ENCODE measurements at places on chromosomes 11 and 22.

DNA sequence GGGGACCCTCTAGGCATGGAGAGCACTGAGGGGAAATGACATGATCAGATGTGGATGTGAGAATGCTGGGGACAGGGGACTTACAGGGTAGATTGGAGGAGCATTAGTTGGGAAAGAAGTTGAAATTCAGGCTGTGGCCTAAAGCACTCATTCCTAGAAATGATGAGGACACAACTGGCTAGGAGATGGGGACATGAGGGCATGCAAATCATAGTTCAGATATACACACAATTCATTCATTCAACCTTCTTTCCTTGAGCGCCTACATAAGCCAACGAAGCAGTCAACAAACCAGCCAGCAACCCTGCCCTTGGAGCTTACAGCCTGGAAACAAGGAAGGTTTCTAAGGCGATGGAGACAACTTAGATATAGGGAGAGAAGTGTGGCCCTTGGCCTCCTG is 14.2 kb downstream of the CSF2RB start:
- no peak for DNase-seq

- no peak for DNase-seq
These were observed 1017.0 kb upstream of the CNTN5 start for GRCh38 chr11:98003606-98004371.

GRCh38 chr11:24247846-24248245 is 249.0 kb upstream of the LUZP2 start:
- no peak for DNase-seq

DNA sequence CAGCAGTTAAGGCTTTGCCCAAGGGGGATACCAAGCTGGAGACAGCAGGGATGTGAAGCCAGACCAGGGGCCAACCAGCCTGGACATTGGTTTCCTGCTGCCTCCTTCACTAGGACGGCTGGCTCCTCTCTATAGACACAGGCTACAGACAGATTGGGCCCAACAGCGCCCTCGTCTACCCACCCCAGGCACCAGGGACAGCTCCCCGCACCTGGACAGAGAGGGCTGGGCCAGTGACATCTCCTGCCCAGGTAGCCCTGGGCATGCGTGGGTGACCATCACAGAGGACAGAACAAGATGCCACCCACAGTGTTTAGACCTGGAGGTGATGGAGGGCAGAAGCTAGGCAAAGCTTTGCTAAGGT is 1.2 kb downstream of the DKK3 start:
- DNase-seq: no peak

DNA sequence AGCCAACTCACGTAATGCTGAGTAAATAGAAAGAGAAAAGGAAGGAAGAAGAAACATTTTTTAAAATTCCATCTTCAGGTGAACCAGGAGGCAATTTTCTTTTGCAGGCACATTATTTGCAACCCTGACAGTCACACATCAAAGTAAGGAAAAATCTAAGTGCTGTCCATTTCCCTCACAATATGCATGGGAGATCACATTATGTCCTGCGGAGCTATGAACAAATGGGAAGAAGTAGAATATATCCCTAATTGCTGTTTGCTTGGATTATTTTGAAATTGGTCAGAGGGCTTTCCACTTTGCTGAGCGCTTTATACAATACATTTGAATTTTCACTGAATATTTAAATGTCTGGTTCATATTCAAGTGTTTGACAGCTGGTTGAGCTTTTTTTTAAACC is 133.8 kb upstream of the API5 start:
- no peak for DNase-seq

DNA sequence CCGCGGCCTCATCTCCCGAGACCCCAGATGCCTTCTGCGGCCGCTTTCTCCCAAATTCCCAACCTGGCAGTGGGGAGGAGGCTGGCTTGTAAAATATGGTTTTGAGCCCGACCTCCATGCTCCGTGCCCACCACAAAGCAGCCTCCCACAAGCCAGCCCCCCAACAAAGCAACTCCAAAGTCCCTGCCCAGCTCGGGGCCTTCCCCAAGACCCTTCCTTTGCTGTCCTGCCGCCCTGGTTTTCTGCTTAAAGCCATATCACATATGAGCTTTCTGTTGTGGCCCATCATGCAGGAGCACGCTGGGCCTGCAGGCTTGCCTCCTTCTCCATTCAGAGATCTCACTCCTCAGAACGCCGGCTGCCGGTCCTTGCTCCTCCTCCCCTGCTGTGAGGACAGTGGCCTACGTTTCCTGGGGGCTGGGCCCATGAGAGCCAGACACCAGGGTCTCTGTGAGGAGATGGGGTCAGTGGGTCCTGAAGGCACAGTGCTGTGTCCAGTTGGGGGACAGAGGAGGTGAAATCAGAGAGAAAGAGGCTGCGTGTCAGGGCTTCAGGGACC is 680.0 kb downstream of the BRD1 start:
- DNase-seq: no peak

GRCh38 chr11:21986361-21986760 is 206.5 kb upstream of the ANO5 start:
- DNase-seq: no peak

GRCh38 chr11:84333221-84333620 is 1047.1 kb upstream of the CCDC90B start:
- no peak for DNase-seq

- DNase-seq: no peak
These were observed 18.1 kb downstream of the TBC1D10A start for GRCh38 chr22:30308518-30309230.

GRCh38 chr11:134272381-134273316 is 3.5 kb upstream of the GLB1L3 start:
- no peak for DNase-seq

DNA sequence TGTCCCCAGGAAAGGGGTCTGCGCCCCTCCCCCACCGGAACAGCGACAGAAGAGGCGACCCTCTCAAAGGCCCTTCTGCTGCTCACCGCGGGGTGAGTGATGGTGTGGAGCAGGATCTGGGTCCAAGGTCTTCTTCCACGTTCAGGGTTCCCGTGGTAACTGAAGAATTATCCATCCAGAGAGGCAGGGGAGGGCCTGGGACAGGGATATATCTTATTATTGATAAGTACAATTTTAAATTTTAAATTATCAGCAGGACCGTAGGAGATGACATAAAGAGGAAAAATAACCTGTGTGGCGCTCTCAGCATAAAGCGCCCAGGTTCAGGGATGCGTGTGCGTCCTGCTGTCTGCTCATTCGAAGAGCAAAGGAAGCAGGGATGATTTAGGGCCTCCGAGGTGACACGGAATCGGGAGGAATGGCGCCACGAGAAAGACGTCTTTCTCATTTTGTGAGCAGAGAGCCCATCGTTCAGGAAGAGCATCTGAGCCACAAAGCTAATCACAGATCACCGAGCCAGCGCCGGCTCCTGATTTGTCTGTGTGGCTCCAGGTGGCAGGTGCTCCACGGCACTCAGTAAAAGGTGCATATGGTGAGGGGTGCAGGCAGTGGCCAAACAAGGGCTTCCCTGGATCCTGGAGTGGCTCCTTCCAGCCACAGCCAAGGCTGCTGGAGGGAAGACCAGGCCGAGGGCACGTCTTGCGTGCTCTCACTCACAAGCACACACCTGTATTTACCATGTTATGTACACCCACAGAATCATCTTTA is 19.3 kb downstream of the KRTAP5-5 start:
- no peak for DNase-seq

DNA sequence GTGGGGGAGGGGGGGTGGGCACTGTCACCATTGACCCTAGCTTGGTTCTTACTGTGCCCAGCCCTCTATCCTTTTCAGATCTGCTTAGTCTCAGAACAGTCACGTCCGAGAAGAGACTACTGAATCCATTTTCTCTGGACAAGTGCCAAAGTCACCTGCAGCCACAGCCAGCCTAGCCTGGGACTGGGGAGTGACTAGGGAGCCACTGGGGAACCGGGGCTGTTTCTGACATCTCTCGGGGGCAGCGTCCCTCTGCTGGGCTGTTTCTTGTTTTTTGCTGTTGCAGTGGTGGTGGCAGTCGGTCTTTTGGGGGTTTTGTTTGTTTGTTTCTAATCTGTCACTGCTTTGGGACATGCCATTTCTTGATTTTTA is 8.7 kb downstream of the SLC37A2 start:
- no peak for DNase-seq

GRCh38 chr11:123523539-123523938 is 93.5 kb downstream of the GRAMD1B start:
- DNase-seq: no peak

GRCh38 chr11:2718817-2719438 is 19.1 kb upstream of the KCNQ1OT1 start:
- DNase-seq: no peak

DNA sequence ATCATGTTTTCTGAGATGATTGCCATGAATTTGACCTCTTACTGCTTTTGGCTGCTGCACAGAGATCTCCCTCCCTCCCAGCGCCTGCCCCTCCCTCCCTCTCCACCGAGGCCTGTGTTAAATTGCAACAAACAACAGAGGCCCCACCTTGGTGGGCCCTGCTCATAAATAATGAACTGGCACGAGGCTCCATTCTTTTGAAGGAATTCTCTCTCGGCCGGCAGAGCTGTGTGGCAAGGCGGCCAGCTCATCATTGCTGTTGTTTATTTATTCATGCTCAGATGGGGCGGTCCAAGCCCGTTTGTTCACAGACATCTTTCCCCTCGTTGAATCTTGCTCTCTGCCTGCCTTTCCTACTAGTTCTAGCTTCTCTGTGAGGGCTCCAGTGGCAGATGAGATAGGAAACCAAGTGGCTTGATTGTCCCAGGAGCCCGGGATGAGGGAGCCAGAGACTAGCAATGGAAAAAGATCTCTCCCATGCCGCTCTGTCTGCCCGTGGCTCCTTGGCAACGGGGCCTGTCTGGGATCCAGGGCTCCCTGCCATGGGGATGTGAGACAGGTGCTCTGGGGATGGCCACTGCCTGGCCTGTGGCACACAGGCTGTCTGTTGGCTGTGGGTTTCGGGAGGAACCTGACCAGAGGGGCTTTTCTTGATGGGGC is 192.6 kb downstream of the DSCAML1 start:
- DNase-seq: no peak

GRCh38 chr11:2192435-2192834 is 20.8 kb upstream of the TH start:
- no peak for DNase-seq

- DNase-seq: no peak
These were observed 13.7 kb upstream of the RAB38 start for GRCh38 chr11:88188932-88189253.

- no peak for DNase-seq
These were observed 110.8 kb downstream of the ARHGAP8 start for GRCh38 chr22:44862981-44863860.

DNA sequence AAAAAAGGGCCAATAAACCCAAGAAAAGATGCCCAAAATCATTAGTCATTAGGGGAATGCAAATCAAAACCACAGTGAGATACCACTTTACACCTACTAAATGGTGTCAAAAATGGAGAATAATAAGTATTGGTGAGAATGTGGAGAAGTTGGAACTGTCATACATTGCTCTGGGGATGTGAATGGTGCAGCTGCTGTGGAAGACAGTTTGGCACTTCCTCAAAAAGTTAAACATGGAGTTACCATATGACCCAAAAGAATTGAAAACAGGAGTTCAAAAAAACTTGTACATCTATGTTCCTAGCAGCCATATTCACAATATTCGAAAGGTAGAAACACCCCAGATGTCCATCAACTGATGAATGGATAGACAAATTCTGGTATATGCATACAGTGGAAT is 24.5 kb upstream of the DLAT start:
- no peak for DNase-seq

DNA sequence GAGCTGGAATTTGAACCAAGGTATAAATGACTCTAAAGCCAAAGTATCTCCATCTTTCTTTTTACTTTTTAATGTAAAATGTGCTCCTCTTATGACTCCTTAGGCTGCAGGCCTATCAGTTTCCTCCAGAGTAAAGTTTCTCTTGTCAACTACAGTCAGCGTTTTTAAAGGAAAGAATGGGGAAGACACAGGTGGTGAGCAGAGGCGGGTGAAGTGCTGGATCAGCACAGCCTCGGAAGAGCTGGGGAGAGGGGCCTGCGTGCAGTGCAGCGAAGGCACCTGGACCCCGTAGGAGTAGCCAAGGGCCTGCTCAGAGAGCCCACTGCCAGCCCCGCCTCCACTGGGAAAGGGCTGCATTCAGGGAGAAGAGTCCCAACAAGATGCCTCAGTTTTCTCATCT is 48.8 kb upstream of the ALX4 start:
- DNase-seq: no peak

- no peak for DNase-seq
These were observed 71.8 kb downstream of the PHF21A start for GRCh38 chr11:46049325-46049897.

DNA sequence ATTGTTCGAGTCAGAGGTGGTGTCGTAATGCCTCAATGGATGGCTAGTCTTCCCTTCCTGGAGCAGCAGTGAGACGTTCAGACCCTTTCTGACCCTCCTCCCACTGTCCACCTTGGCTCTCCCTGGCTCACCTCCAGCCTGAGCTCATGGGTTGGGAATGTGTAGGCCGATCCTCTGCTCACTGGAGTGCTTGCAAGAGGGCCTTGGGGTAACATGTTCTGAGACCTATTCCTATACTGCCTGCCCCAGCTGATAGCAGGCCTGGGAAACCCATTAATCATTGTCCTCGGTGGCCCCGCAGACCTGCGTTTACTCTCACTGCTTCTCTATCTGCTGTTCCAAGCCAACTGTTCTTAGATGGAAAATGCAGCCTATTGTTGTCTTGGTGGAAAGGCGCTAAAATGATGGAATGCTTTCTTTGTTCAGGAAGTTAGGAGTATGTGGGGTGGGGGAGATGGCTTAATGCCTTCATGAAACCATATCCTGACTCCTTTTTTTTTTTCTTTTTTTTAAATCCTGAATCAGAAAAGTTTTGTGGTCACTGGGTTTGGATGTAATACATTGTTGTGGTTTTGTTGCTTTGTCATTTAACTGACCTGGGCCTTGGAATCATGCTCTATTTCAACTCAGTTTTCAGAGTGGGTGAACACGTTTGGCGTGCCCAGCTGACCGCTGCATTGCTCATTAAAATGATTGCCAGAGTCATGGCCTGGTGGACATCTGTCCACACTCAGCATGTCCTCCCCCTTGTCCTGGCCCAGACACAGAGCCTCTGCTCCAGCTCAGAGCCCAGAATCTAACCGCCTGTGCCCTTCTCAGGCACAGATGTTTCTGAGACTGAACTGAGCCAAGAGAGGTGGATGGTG is 72.5 kb downstream of the MICAL2 start:
- DNase-seq: no peak

DNA sequence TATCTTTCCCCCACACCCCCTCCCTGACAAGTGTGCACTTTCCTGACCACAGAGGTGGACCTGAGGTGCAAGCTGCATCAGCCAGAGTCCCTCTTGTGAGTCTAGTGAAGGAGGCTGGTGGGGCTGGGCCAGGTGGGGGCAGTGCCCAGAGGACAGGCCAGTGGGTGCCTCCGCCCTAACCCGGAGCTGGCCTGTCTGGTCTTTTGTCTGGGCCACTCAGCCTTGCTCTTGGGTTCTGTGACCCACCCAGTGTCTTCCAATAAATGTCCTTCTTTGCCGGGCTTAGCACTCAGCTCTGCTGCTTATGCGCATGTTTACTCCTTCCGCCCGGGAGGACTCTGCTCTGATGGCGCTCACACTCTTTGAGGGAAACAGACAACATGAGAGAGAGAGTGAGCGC is 526.2 kb downstream of the TBC1D22A start:
- DNase-seq: no peak

- no peak for DNase-seq
These were observed 31.9 kb downstream of the RASSF10 start for GRCh38 chr11:13040969-13041561.

Data from activated CD8-positive, alpha-beta memory T cell treated with anti-CD3 and anti-CD28 coated beads for 48 hours (primary cell).